Thoracic aorta (tissue), 2 donors: ENCODE measurements at places on chromosomes 12 and 14. TPM values are rescaled to one million over a fixed set of nuclear protein-coding genes. Genes with fewer than 3 reads are reported as not detected.

The NOVA1 gene
- 11.0 TPM for total RNA-seq

GRCh38 chr12:4277857-4278256 lies 4.3 kb downstream of the CCND2 start:
- H3K4me3 ChIP-seq, result no peak overlapping the region
- H3K27me3 ChIP-seq, result no peaks in the 10 kb centered on the region
- peaks cover 31% of the 10 kb centered on the region for H3K4me1 ChIP-seq
- no peak for DNase-seq
- H3K27ac ChIP-seq, result no peak overlapping the region

- no peak overlapping the region for H3K4me3 ChIP-seq
- H3K4me1 ChIP-seq, result no peaks in the 10 kb centered on the region
- peaks cover 17% of the 10 kb centered on the region for H3K36me3 ChIP-seq
Observed at GRCh38 chr12:48339442-48340117, 11.1 kb downstream of the ZNF641 start.

DNA sequence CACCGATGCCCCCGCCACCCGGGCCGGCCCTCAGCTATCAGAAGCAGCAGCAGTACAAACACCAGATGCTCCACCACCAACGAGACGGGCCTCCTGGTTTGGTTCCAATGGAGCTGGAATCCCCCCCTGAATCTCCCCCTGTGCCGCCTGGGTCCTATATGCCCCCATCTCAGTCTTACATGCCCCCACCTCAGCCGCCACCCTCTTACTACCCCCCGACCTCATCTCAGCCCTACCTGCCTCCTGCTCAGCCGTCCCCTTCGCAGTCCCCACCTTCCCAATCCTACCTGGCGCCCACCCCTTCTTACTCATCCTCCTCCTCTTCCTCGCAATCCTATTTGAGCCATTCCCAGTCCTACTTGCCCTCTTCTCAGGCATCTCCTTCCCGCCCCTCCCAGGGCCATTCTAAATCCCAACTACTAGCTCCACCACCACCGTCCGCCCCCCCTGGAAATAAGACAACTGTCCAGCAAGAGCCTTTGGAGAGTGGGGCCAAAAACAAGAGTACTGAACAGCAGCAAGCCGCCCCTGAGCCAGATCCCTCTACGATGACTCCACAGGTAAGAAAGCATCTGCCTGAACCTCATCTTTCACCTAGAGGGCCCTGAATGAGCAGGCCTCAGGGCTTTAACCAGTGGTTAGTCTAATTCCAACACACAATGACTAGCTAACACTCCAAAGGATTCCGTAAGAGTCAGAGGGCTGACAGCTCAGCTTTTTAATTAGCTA lies 851 bp downstream of the YLPM1 start:
- H3K36me3 ChIP-seq, result no peaks in the 10 kb centered on the region
- H3K27me3 ChIP-seq, result no peaks in the 10 kb centered on the region
- peaks cover 25% of the 10 kb centered on the region for H3K4me1 ChIP-seq
- peak overlapping the region; percentile 93 for H3K4me3 ChIP-seq
- H3K27ac ChIP-seq, result peak overlapping the region; percentile 84

GRCh38 chr12:40635141-40635731 lies 57.0 kb upstream of the CNTN1 start:
- no peaks in the 10 kb centered on the region for H3K27me3 ChIP-seq
- no peak overlapping the region for H3K27ac ChIP-seq
- no peaks in the 10 kb centered on the region for H3K36me3 ChIP-seq
- no peak overlapping the region for H3K4me3 ChIP-seq

The MYF6 gene
- not detected for total RNA-seq

- H3K27me3 ChIP-seq, result no peaks in the 10 kb centered on the region
- no peaks in the 10 kb centered on the region for H3K36me3 ChIP-seq
- no peak overlapping the region for H3K27ac ChIP-seq
- peaks cover 3% of the 10 kb centered on the region for H3K4me1 ChIP-seq
- H3K4me3 ChIP-seq, result peak overlapping the region; percentile 58
Observed at GRCh38 chr12:69284131-69284530, 44.8 kb downstream of the CPSF6 start.

- H3K36me3 ChIP-seq, result peaks cover 9% of the 10 kb centered on the region
- H3K27me3 ChIP-seq, result no peaks in the 10 kb centered on the region
- no peak overlapping the region for H3K27ac ChIP-seq
- peaks cover 4% of the 10 kb centered on the region for H3K4me1 ChIP-seq
- H3K4me3 ChIP-seq, result no peak overlapping the region
Observed at GRCh38 chr12:131959641-131960589, 10.2 kb downstream of the EP400 start.

The HCAR3 gene
- total RNA-seq, result 0.41 TPM

DNA sequence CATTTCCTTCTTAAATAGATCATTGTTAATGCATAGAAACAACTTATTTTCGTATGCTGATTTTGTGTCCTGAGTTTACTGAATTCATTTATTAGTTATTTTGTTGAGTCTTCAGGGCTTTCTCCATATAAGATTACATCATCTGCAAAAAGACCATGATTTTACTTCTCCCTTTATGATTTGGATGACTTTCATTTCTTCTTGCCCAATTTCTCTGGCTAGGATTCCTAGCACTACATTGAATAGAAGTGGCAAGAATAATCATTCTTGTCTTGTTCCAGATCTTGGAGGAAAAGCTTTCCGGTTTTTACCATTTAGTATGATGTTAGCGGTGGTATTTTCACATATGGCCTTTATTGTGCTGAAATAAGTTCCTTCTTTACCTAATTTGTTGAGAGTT lies 303.0 kb upstream of the RTL1 start:
- H3K27ac ChIP-seq, result no peak overlapping the region
- no peaks in the 10 kb centered on the region for H3K4me1 ChIP-seq
- H3K36me3 ChIP-seq, result no peaks in the 10 kb centered on the region
- no peaks in the 10 kb centered on the region for H3K27me3 ChIP-seq
- no peak overlapping the region for H3K4me3 ChIP-seq

- DNase-seq, result no peak
- peaks cover 100% of the 10 kb centered on the region for H3K4me1 ChIP-seq
- peaks cover 3% of the 10 kb centered on the region for H3K36me3 ChIP-seq
- H3K27ac ChIP-seq, result peak overlapping the region; percentile 93
- no peak overlapping the region for H3K4me3 ChIP-seq
Observed at GRCh38 chr14:64722842-64723447, 18.7 kb downstream of the PLEKHG3 start.

GRCh38 chr14:89243741-89244140 lies 173.3 kb downstream of the FOXN3 start:
- H3K4me3 ChIP-seq, result no peak overlapping the region
- no peaks in the 10 kb centered on the region for H3K27me3 ChIP-seq
- H3K4me1 ChIP-seq, result peaks cover 53% of the 10 kb centered on the region
- H3K36me3 ChIP-seq, result no peaks in the 10 kb centered on the region
- no peak for DNase-seq

The RGS6 gene
- total RNA-seq, result 4.7 TPM

The PLEKHG3 gene
- total RNA-seq, result 63.2 TPM

DNA sequence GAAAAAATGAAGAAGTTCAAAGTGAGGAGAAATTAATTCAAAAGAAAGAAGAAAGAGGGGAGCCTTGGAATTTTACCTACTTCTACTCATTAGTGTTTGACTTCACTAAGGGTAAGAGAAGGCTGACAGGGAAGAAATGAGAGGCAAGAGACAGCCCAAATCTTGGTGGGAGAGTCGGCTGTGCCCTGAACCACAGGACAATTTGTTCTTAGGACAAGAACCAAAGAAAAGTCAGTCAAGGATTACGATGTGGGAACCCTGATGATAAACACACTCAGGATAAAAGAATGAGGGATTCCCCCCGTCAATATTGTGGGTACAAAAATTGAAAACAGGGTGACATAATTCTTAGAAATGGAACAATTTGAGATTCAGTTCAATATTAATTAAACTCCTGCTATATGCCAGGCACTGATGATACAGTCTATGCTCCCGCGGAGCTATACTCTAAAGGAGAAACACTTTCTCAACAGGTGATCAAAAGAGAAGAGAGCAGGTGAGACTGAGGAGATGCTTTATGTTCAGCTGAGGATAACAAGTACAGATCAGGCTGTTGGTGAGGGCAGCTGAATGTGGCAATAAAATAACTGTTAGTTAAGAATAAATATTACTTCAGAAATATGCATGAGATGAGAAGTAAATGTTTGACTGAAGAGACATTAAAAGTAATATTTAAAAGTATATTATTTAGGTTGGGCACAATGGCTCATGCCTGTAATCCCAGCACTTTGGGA lies 175.4 kb downstream of the SLC25A21 start:
- no peaks in the 10 kb centered on the region for H3K36me3 ChIP-seq
- H3K27me3 ChIP-seq, result no peaks in the 10 kb centered on the region
- no peak for DNase-seq
- peaks cover 24% of the 10 kb centered on the region for H3K4me1 ChIP-seq

DNA sequence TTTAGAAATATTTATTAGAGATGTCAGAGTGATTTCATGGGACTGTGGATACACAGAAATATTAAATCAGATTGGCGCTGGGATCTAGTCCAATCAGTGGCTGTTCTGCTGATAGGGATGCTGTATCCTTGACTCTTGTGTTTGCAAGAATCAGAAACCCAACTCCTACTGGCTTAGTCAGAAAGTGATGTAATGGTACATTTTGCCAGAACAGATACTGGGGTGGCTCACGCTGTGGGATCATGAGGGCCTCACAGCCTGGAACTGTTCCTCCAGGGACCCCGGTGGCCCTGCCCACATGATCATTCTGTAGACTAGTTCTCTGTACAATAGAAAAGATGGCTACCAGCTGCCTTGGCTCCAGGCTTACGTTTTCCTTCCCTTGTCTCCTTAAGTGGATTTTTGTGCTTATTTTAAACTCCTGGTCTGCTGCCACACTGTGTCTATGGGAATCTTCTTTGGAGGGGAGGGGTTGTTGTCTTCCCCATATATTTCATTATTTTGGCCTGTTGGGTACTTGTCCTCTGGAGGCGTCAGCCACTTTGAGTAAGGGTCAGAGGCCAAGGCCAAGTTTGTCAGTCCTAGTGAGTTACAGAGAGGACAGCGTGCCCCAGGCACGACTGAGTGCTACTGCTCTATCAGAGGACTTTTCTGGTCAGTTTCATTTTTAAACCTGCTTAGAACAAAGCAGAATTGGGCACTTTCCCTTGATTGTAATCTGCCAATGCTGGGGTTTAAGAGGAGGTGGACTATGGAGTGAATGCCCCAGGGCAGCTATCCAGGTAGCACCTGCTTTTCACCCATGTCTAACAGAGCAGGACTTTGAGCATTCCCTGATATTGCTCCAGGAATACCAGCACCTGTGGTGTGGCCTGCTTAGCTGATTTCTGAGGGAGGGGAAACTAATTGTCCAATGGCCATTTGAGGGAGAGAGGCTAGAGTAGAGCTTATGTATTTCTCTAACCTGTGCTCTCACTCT lies 164.3 kb downstream of the SLC5A8 start:
- no peak overlapping the region for H3K27ac ChIP-seq
- no peak overlapping the region for H3K4me3 ChIP-seq
- DNase-seq, result no peak
- no peaks in the 10 kb centered on the region for H3K27me3 ChIP-seq
- H3K36me3 ChIP-seq, result no peaks in the 10 kb centered on the region

DNA sequence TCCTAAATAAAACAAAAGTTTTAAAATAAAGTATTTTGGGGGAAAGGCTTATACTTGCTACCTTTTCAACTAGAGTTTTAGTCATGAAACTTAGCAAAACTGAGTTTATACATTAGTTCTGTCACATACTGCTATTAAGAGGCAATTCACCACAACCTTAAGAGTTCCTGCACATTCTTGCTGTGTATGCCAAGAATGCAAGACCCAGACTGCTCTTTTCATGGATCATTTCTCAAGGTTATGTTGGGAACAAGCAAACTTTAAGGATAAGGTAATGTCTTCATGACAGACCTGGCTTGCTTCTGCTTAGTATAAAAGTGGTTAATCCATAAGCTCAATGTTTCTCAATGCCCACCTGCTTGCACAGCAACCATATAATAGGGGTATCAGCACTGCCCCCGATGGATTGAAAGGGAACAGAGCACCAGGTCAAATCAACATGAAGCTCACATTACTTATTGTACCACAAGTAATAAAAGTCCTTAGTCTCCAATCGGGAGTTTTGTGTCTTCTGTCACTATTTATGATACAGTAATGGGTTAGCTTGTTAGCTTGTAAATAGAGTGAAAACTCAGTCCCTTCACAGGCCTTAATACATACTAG lies 67.6 kb downstream of the KIF21A start:
- H3K27ac ChIP-seq, result no peak overlapping the region
- no peaks in the 10 kb centered on the region for H3K36me3 ChIP-seq
- H3K27me3 ChIP-seq, result no peaks in the 10 kb centered on the region
- no peak for DNase-seq

The SERPINA6 gene
- not detected for total RNA-seq

The RPS6KL1 gene
- total RNA-seq, result 9.4 TPM
